Activated T-cell treated with anti-CD3 and anti-CD28 coated beads for 4 hours (primary cell): ENCODE measurements at places on chromosomes 2 and 18.

DNA sequence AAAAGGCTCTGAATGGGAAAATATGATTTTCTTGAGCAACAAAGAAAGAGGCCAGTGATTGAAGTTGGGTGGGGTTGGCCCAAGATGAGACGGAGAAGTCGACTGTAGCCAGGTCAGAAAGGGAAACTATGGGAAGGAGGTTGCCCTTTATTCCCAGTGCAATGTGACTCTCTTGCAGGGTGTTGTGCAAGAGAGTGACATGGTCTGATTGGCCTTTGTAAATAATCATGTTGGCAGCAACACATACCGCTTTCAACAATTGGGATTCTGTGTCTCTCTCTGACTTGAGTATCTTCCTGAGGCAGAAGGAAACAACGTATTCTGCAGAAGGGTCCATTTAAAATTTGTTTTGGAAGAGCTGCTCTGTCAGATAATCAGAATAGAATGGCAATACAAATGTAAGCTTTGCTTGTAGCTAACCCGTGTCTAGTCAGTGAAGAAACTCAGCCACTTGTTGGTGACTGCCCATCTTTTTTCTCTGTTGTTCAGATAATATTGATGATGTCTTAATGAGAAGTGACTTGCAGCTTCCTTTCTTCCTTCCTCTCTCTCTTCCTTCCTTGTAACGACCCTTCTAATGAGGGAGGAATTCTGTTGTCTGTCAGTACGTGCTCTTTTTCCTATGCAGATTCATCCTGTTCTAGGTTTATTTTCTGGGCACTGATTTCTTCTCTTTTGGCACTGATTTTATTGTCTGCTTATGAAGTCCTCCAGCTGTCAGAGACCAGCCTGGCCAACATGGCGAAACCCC lies 311.0 kb upstream of the FAM98A start:
- no peak for DNase-seq

DNA sequence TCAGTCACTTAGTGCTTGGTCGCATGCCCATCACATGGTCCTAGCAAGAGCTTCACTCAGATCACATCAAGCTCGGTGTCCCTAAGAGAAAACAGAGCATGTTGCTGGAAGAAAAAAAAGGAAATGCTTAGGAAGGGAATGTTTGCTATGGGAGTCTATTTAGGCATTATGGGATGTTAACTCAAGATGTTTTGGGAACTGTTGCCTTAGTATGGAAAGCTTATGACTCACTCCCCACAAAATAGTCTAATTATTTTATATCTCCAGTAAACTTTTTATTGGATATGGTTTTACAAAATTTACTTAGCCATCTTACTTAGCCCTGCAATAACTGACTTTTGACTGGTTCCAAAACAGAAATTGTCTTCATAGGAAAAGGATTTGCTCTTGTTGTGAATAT lies 439.5 kb upstream of the ZEB2 start:
- no peak for DNase-seq

- DNase-seq, result no peak
Observed at GRCh38 chr2:229032608-229033234, 238.4 kb downstream of the PID1 start.

DNA sequence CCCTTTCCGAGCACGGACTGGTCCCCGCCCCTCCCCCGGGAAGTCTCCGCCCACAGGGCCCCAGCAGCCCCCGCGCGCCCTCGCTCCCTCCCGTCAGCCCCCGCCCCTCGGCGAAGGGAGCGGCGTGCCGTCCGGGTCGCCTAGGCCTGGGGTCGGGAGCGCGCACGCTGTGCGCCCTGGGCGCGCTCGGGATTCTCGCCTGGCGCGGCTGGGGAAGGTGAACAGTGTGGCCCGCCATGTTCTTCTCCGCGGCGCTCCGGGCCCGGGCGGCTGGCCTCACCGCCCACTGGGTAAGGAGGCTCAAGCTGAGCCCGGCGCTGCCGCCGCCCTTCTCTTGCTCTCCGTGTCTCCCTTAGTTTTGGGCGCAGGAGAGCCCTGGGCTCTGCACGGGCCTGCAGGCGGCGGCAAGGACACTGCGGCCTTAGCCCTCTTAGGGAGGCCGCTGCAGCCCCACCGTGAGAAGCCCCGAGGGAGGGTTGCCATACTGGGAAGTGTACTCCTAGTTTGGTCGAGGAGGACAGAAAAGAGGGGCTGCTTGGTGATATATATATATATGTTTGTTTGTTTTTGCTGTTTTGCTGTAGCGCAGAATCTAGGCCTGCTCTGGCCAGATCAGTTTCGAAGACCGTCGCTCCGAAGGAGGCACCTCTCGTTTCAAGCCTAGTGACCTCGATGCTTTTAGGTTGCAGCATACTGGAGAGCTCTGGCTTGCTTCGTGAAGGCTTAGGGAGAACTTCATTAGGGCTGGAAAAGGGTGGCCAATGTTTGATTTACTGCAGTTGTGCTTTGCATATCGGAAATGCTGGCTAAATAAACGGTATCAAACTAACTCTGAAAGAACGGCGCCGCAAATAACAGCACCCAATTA lies at the start of gene NDUFV2:
Gene NDUFV2, plus strand, starts transcription at position 192 of the 868 bp plus-strand sequence. Its CDS starts 45 bp downstream, at position 237.
- peak; percentile 97 for DNase-seq

- DNase-seq, result no peak
Observed at GRCh38 chr2:35997488-35997887, 358.1 kb upstream of the CRIM1 start.

- no peak for DNase-seq
Observed at GRCh38 chr2:226693521-226693920, 106.1 kb downstream of the IRS1 start.

- no peak for DNase-seq
Observed at GRCh38 chr2:171798156-171798820, 95.8 kb downstream of the SLC25A12 start.

- DNase-seq, result no peak
Observed at GRCh38 chr2:84319581-84319980, 139.5 kb downstream of the SUCLG1 start.

DNA sequence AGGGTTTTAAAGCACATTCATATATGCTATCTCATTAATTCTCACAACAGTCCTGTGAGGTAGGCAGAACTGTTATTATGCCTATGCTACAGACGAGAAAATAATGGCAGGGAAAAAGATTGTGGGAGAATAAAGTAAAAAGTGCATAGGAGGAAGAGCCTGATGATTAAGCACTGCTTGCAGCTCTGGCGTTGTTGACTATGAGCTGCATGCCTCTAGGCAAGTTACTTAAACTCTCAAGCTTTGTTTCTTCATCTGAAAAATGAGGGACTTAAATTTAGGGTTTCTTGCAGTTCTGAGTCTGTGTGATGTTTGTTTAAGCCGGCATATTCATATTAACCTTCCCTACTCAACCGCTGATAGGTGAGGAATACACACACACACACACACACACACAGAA lies 51.6 kb upstream of the RAPH1 start:
- DNase-seq, result no peak

- DNase-seq, result peak; percentile 41
Observed at GRCh38 chr18:12904012-12904516, 20.0 kb upstream of the PTPN2 start.

- no peak for DNase-seq
Observed at GRCh38 chr18:725646-726045, 13.2 kb upstream of the ENOSF1 start.

DNA sequence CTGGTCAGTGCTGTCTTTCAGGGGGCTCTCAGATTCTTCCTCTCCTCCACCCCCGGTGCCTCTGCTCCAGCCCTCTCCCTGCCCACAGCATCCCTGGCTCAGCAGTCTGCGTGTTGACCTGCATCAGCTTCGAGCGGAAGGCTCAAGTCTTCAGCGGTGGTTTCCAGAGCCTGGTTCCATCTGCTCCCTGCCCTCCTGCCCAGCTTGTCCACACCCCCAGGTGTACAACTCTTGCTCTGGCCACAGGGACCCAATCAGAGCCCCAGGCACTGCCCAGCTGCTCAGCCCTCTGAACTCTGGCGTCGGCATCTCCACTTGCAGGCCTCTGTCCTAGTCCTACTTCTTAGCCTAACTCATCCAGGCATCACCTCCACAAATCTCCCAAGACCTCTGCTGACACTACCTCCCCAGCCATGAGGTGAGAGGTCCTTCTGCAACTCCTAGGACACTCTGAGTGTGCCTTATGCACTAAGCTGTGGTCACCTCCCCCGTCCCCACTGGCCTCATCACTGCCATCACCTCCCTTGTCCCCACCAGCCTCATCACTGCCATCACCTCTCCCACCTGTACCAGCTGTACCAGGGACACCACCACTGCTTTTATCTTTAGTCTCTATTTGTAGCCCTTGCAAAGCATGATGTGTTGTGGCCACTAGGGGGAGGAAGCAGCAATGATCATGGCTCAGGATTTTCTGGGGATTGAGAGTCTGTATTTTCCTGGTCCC lies 60.9 kb downstream of the EDAR start:
- peak; percentile 13 for DNase-seq

DNA sequence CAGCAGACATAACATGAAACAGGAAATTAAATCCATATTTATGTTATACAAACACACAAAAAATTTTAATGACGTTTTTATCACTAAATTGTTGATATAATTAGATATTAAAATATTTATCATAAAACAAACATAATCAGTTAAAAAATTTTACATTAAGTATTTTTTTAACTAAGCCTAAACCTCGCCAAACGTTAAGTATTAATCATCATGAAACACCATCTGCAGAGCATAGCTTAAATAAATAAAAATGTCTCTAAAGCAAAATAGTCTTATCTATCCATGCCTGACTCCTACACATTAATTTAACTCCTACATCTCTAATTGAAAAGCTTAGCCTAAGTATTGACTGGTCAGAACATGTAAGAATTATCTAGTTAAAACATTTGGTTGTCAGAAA lies 271.6 kb upstream of the RND3 start:
- no peak for DNase-seq

GRCh38 chr2:88160517-88160916 lies 9.6 kb upstream of the THNSL2 start:
- no peak for DNase-seq

DNA sequence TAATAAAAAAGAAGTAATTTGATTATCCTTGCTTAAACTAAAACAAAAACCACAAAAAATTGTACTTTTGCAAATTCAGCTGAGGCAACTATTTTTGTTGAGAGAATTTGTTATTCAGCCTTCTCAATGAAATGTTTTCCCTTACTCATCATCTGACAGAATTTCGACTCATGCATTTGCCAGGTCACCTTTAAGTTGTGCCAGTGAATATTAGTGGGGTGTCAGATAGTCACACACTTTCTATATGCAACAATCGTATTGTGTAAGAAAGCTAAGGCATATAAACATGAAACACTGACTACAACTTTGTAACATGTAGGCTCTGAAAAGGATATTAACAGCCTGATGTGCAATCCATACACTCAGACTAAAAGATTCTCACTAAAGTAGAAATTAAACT lies 1653.1 kb upstream of the SLC39A10 start:
- no peak for DNase-seq

- no peak for DNase-seq
Observed at GRCh38 chr2:27501042-27501441, 4.4 kb downstream of the GCKR start.

DNA sequence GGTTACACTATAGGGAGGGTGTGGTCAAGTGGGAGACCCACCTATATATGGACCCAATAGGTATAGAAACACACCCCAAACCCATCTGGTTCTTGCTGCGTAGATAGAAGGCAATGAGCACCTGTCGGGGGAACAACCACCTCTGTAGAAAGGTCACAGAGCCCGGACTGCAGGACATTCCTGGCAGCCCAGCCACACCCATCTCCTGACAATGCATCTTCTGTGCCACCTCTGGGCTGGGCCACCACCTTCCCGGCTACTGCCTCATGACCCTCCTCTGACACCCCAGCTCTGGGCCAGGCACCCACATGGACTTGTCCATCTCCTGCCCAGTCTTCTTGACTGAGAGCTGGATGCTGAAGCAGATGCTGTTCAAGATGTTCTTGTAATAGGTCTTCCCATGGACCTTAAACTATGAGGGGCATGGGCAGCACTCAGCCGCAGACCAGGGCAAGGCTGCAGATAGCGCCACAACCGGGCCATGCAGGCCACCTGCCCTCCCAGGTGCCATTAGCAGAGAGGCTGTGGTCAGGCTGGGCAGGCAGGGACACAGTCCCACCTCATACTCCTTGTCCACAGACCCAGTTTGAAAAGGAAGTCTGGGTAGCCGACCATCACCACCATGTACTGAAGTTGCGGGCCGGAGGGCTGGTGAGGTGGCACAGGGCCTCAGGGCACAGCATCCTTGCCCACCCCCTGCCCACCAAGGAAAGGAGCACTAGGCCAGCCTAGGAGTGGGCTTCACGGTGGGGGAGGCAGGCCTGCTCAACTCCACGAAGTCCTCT lies 9.3 kb downstream of the ALPG start:
- no peak for DNase-seq

DNA sequence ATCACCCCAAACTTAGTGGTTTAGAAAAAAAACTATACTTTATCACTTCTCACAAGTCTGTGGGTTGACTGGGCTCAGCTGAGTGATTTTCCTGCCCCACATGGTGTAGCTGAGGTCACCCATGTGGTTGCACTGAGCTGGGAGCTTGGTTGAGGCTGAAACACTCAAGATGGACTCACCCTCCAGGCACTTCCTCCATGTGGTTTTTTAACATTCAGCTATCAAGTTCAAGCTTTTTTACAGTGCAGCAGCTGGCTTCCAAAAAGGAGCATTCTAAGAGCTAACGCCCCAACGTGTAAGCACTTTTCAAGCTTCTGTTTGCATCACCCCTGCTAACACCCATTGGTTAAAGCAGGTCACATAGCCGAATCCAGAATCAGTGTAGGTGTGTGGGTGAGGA lies 105.9 kb upstream of the CREB1 start:
- no peak for DNase-seq

DNA sequence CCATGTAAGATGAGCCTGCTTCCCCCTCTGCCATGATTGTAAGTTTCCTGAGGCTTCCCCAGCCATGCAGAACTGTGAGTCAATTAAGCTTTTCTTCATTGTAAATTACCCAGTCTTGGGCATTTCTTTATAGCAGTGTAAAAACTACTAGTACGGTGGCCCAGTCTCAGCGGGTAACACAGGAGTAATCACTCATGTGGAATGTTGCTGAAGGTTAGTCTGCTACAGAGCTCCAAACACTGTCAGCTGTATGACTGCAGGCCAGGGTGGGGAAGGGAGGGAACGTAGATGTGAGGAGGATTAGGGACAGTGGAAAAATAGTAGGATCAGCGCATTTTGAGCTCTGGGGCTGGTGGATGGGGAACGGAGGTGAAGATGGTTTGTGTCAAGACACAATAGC lies 711.2 kb upstream of the SOX11 start:
- DNase-seq, result no peak

GRCh38 chr2:195501746-195502145 lies 155.3 kb upstream of the SLC39A10 start:
- DNase-seq, result no peak

DNA sequence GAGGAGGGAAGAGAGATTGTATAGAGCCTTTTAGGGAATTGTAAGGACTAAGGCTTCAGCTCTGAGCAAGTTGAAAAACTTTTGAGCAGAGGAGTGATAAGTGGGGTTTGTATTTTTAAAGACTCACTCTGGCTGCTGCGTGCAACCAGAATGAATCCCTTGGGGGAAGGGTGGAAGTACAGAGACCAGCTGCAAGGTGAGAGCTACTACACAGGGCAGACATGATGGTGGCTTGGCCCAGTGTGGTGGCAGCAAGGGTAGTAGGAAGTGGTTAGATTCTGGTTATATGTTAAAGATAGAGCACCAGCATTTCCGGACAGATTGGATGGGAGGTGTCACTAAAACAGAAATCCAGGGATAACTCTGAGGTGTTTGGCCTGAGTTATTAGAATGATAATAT lies 10.1 kb upstream of the SESTD1 start:
- no peak for DNase-seq

- DNase-seq, result no peak
Observed at GRCh38 chr2:181421131-181421458, 36.1 kb upstream of the ITGA4 start.

- no peak for DNase-seq
Observed at GRCh38 chr18:46352520-46353250, 248.5 kb downstream of the HAUS1 start.

GRCh38 chr2:136310005-136310495 lies 192.1 kb upstream of the CXCR4 start:
- no peak for DNase-seq
